ENCODE measurements at places on chromosomes 11 and 22. TPM values are rescaled to one million over a fixed set of nuclear protein-coding genes. Genes with fewer than 3 reads are reported as not detected.

The FERMT3 gene
- 12.8 TPM for total RNA-seq

The MS4A3 gene
- not detected for total RNA-seq

The TPBGL gene
- total RNA-seq, result 8.3 TPM

The OR5D18 gene
- total RNA-seq, result not detected

The VSIG10L2 gene
- 0.14 TPM for total RNA-seq

The ARHGAP32 gene
- 42.6 TPM for total RNA-seq

The DNHD1 gene
- 11.5 TPM for total RNA-seq

The OR5AK2 gene
- total RNA-seq, result not detected

The OR51B2 gene
- not detected for total RNA-seq

The LRP4 gene
- total RNA-seq, result 8.6 TPM

The KRTAP5-9 gene
- 2.2 TPM for total RNA-seq

The NRGN gene
- 1.2 TPM for total RNA-seq

The UVRAG gene
- total RNA-seq, result 13.9 TPM

The OR8G1 gene
- not detected for total RNA-seq

All from prostate gland (tissue), 2 donors.